ENCODE measurements at places on chromosomes 1 and 21.
A peak's percentile ranks its signal among the peaks of the same experiment; 100 is the strongest.

DNA sequence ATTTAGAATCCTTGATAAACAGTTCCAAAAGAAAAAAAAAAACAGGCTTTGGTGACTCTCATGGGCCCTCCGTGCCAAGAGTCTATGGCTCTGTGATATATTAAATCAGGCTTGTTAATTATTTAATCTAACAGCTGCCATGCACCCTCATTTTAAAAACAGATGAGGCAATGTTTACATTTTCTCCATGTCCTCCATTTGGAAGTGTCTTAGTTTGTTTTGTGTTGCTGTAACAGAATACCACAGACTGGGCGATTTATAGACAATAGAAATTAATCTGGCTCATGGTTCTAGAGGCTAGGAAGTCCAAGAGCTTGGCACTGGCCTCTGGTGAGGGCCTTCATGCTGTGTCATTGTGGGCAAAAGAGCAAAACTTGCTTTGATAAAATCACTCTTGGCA is 58.0 kb downstream of the B3GALT5 start:
- DNase-seq, result no peak
- no peaks in the 10 kb centered on the region for H3K4me1 ChIP-seq
- H3K27me3 ChIP-seq, result no peaks in the 10 kb centered on the region
- no peak overlapping the region for H3K4me3 ChIP-seq
- no peak overlapping the region for H3K27ac ChIP-seq

GRCh38 chr1:176957603-176958002 is 206.9 kb downstream of the ASTN1 start:
- H3K27me3 ChIP-seq, result no peaks in the 10 kb centered on the region
- DNase-seq, result no peak
- H3K36me3 ChIP-seq, result no peaks in the 10 kb centered on the region
- H3K4me3 ChIP-seq, result no peak overlapping the region
- H3K4me1 ChIP-seq, result no peaks in the 10 kb centered on the region
- no peak overlapping the region for H3K27ac ChIP-seq

DNA sequence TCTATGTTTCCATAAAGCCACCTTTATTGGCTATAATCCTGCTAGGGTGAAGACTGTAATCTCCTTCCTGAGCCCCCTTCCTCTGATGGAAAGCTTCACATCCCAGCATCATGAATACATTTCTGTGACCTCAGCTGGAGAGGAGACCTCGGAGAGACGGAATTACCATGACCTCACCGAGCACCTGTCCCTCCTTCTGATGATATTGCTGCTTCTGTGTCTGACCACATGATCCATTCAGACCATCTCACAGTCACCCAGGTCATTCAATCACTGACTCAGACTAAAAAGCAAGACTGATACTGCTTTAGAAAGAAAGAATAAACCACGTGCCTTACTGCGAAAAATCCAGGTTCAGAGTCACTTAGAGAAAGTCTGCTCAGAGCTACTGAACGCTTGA is 8.8 kb downstream of the KCND3 start:
- no peaks in the 10 kb centered on the region for H3K36me3 ChIP-seq
- H3K4me3 ChIP-seq, result no peak overlapping the region
- DNase-seq, result no peak
- H3K27me3 ChIP-seq, result no peaks in the 10 kb centered on the region

- no peak overlapping the region for H3K4me3 ChIP-seq
- peaks cover 15% of the 10 kb centered on the region for H3K4me1 ChIP-seq
- peak; percentile 86 for DNase-seq
- no peaks in the 10 kb centered on the region for H3K27me3 ChIP-seq
- peak overlapping the region; percentile 39 for H3K27ac ChIP-seq
These were observed 20.2 kb downstream of the NUAK2 start for GRCh38 chr1:205301205-205301821.

DNA sequence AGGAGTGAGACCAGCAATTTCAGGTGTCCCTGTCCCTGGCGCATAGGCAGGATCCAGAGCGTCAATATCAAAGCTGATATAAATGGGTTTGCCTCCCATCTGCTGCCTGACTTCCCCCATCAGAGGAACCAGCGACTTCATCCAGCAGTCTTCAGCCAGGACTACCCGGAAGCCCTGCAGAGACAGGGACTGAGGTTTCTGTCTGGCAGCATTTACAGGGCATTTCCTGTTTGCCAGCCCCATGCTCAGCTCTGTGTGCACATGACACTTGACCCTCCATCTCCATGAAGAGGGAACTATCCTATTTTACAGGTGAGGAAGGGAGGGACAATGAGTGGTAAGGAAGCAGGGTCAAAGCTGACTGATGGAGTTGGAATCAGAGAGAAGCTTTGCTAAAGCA is 7.2 kb downstream of the AGMAT start:
- no peaks in the 10 kb centered on the region for H3K36me3 ChIP-seq
- no peaks in the 10 kb centered on the region for H3K27me3 ChIP-seq
- H3K4me3 ChIP-seq, result no peak overlapping the region
- DNase-seq, result no peak
- H3K4me1 ChIP-seq, result peaks cover 2% of the 10 kb centered on the region

GRCh38 chr1:21926814-21927532 is 10.1 kb downstream of the HSPG2 start:
- H3K4me3 ChIP-seq, result no peak overlapping the region
- peak overlapping the region; percentile 65 for H3K27ac ChIP-seq
- H3K36me3 ChIP-seq, result no peaks in the 10 kb centered on the region

DNA sequence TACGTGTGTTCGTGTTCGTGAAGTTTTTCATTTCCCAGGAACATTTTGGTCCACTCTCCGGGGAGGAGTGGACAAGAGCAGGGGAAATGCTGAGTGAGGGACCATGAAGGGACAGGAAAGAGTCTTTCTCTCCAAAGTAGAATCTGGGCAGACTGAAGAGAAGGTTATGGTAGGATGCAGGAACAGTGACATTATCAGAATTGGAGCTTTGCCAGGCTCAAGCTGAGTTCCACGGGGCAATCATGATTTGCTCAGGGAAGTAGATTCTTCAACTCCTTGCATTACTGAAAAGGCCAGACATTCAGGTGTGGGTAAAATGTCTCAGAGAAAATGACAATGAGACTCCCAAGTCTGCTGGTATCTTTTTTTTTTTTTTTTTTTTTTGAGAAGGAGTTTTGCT is 16.6 kb downstream of the ATP1A4 start:
- H3K36me3 ChIP-seq, result no peaks in the 10 kb centered on the region
- no peaks in the 10 kb centered on the region for H3K27me3 ChIP-seq
- H3K4me3 ChIP-seq, result no peak overlapping the region
- no peak overlapping the region for H3K27ac ChIP-seq
- no peaks in the 10 kb centered on the region for H3K4me1 ChIP-seq

GRCh38 chr1:17700945-17701810 is 54.0 kb upstream of the ACTL8 start:
- no peaks in the 10 kb centered on the region for H3K36me3 ChIP-seq
- H3K4me1 ChIP-seq, result no peaks in the 10 kb centered on the region
- no peak for DNase-seq
- no peaks in the 10 kb centered on the region for H3K27me3 ChIP-seq

- H3K4me3 ChIP-seq, result no peak overlapping the region
- H3K27ac ChIP-seq, result no peak overlapping the region
- H3K27me3 ChIP-seq, result no peaks in the 10 kb centered on the region
These were observed 21.9 kb upstream of the EEIG2 start for GRCh38 chr1:108537976-108538375.

DNA sequence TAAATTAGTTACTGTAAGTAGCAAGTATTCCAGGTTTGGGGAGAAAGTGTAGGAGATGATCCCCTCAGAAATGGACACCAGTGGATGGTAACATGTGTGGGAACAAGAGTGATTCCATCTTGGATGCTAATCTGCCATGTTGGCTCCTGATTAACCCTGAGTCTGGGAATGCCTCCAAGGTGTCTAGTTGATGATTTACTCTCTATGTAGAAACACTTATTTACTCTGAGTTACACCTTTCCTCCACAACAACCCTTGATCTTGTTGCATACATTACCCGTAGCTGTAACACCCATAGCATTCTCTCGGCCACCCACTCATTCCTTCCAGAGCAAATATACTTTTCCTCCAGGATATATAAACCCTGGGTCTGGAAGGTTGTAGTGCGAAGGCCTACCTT is 315.9 kb upstream of the GREM2 start:
- H3K4me1 ChIP-seq, result no peaks in the 10 kb centered on the region
- DNase-seq, result no peak
- H3K27ac ChIP-seq, result no peak overlapping the region
- H3K27me3 ChIP-seq, result no peaks in the 10 kb centered on the region
- no peaks in the 10 kb centered on the region for H3K36me3 ChIP-seq

- H3K36me3 ChIP-seq, result no peaks in the 10 kb centered on the region
- no peaks in the 10 kb centered on the region for H3K4me1 ChIP-seq
- DNase-seq, result no peak
- no peaks in the 10 kb centered on the region for H3K27me3 ChIP-seq
- H3K4me3 ChIP-seq, result no peak overlapping the region
- no peak overlapping the region for H3K27ac ChIP-seq
These were observed 376.5 kb downstream of the LRRIQ3 start for GRCh38 chr1:73821520-73821919.

GRCh38 chr1:84781946-84782771 is 91.9 kb upstream of the SSX2IP start:
- H3K27ac ChIP-seq, result no peak overlapping the region
- no peaks in the 10 kb centered on the region for H3K27me3 ChIP-seq

GRCh38 chr1:203592156-203592555 is 34.5 kb upstream of the ATP2B4 start:
- H3K27me3 ChIP-seq, result no peaks in the 10 kb centered on the region
- H3K36me3 ChIP-seq, result no peaks in the 10 kb centered on the region
- H3K4me1 ChIP-seq, result peaks cover 7% of the 10 kb centered on the region
- H3K4me3 ChIP-seq, result no peak overlapping the region

GRCh38 chr1:30427545-30427944 is 295.8 kb downstream of the MATN1 start:
- no peaks in the 10 kb centered on the region for H3K36me3 ChIP-seq
- H3K4me1 ChIP-seq, result no peaks in the 10 kb centered on the region
- H3K27me3 ChIP-seq, result no peaks in the 10 kb centered on the region
- H3K4me3 ChIP-seq, result no peak overlapping the region
- no peak for DNase-seq

- no peaks in the 10 kb centered on the region for H3K27me3 ChIP-seq
- no peak for DNase-seq
- H3K36me3 ChIP-seq, result no peaks in the 10 kb centered on the region
- no peak overlapping the region for H3K4me3 ChIP-seq
- H3K27ac ChIP-seq, result no peak overlapping the region
These were observed 36.0 kb upstream of the ATP2B4 start for GRCh38 chr1:203590603-203591002.

DNA sequence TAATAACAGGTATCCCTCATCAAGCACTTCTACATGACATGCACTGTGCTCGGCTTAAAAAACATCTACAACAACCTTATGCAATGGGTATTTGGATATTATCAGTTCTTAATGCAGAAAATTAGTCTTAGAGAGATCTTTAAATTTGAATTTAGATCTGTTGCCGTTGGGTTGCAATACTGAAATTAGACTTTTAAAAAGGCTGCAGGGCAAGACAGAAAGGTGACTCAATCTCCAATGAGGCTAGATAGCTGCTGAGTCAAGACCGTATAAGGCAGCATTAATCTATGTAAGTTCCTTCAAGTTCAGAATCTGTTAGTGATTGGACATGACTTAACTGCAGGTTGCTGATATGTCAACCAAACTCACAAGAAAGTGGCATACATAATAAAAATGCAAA is 37.3 kb downstream of the OLFM3 start:
- no peak overlapping the region for H3K27ac ChIP-seq
- H3K36me3 ChIP-seq, result no peaks in the 10 kb centered on the region
- no peak overlapping the region for H3K4me3 ChIP-seq
- no peaks in the 10 kb centered on the region for H3K27me3 ChIP-seq
- DNase-seq, result no peak
- H3K4me1 ChIP-seq, result no peaks in the 10 kb centered on the region

- no peak overlapping the region for H3K27ac ChIP-seq
- H3K36me3 ChIP-seq, result no peaks in the 10 kb centered on the region
- DNase-seq, result no peak
- no peak overlapping the region for H3K4me3 ChIP-seq
- H3K27me3 ChIP-seq, result no peaks in the 10 kb centered on the region
These were observed 59.5 kb upstream of the KDM4A start for GRCh38 chr1:43590388-43590925.

DNA sequence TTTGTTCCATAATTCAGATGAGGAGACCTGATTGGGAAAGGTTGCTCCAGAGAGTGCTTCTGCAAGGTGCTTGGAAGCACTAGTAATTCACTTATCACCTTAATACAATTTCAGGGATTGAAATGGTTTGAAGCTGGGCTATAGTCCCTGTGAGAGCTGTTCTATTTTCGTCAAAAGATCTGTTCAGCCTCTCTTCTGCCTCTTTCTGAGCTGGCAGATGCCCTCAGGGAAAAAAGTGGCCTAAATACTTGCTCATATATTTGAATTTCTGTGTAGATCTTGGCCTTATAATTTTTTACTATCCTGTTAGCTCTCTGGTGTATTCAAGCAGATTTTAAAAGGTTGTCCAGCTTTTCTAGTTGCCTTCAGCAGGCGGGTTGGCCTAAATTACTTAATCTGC is 22.3 kb downstream of the C1orf146 start:
- H3K4me1 ChIP-seq, result no peaks in the 10 kb centered on the region
- H3K4me3 ChIP-seq, result no peak overlapping the region
- H3K27ac ChIP-seq, result no peak overlapping the region
- no peaks in the 10 kb centered on the region for H3K36me3 ChIP-seq
- DNase-seq, result no peak

DNA sequence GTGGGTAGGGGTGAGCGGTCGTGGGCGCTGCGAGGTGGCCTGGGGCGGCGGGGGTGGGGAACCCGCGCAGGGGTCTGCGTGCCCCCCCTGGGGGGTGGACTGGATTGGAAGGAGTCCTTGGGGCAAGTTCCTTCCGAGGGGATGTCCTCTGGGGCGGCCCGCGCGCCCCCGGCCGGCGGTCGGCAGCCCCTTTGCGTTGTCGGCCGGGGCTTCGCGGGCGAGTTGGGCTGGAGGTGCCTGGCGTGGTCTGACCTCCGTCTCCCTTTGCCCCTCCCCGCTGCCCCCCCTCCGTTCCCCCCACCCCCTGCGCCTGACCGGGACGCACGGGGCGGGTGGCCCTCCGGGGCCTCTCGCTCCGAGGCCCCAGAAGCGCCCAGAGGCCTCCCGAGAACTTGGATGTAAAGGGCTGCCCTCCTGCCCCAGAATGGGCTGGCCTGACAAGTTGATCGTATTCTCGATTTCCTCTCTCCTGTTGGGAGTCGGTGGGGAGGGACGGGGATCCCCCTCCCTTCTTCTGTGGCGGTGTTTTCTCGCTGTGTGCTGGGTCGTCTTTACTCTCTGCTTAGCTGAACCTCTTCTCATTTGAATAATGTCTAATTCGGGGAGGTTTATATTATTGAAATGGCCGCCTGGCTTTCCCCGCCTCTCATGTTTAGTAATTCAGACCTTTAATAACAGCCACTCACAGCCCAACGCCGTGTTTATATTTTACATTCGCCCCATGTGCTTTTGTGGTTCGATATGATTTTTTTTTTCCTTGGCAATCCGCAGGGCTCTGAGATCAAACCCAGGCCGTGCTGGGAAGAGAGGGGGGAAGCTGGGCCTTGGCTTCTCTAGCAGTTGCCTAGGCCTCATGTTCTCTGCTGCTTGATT is 1.3 kb downstream of the POU2F1 start:
- DNase-seq, result peak; percentile 88
- H3K27me3 ChIP-seq, result no peaks in the 10 kb centered on the region
- peaks cover 18% of the 10 kb centered on the region for H3K4me1 ChIP-seq
- peak overlapping the region; percentile 97 for H3K4me3 ChIP-seq

- no peak for DNase-seq
- H3K4me1 ChIP-seq, result no peaks in the 10 kb centered on the region
- no peak overlapping the region for H3K4me3 ChIP-seq
- H3K27me3 ChIP-seq, result no peaks in the 10 kb centered on the region
- H3K36me3 ChIP-seq, result no peaks in the 10 kb centered on the region
- H3K27ac ChIP-seq, result no peak overlapping the region
These were observed 169.9 kb downstream of the HS2ST1 start for GRCh38 chr1:87084244-87084836.

- no peaks in the 10 kb centered on the region for H3K27me3 ChIP-seq
- peak overlapping the region; percentile 66 for H3K27ac ChIP-seq
- no peaks in the 10 kb centered on the region for H3K36me3 ChIP-seq
- H3K4me3 ChIP-seq, result peak overlapping the region; percentile 74
- H3K4me1 ChIP-seq, result no peaks in the 10 kb centered on the region
- DNase-seq, result no peak
These were observed 1.0 kb downstream of the F11R start for GRCh38 chr1:161019751-161020495.
